ENCODE measurements at places on chromosomes 5 and 9. TPM values are rescaled to one million over a fixed set of nuclear protein-coding genes. Genes with fewer than 3 reads are reported as not detected.

Gene RASEF
- 0.36 TPM for total RNA-seq

- DNase-seq = no peak
Measured at GRCh38 chr5:55711507-55712022, 559 bp downstream of the SLC38A9 start.

GRCh38 chr9:91580136-91580535 is 156.5 kb upstream of the NFIL3 start:
- DNase-seq = no peak

DNA sequence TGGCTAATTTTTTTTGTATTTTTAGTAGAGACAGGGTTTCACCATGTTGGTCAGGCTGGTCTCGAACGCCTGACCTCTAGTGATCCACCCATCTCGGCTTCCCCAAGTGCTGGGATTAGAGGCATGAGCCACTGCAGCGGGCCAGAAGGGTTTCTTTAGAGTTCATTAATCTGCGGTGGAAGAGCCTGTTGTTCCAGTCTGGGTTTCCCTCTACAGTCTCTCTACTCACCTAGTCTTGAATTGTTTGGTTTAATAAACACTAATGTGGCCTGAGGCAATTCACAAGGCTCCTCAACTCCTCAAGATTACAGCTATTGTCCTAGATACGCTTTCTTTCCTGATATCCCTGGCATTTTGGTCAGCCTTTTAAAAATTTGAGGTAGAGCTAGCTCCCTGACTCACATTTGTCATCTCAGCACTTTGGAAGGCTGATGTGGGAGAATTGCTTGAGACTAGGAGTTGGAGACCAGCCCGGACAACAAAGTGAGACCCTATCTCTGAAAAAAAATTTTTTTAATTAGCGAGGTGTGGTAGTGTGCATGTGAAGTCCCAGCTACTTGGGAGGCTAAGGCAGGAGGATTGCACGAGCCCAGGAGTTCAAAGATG is 4.6 kb upstream of the SAR1B start:
- DNase-seq = no peak

GRCh38 chr5:91283899-91284298 is 99.2 kb downstream of the ARRDC3 start:
- DNase-seq = no peak

DNA sequence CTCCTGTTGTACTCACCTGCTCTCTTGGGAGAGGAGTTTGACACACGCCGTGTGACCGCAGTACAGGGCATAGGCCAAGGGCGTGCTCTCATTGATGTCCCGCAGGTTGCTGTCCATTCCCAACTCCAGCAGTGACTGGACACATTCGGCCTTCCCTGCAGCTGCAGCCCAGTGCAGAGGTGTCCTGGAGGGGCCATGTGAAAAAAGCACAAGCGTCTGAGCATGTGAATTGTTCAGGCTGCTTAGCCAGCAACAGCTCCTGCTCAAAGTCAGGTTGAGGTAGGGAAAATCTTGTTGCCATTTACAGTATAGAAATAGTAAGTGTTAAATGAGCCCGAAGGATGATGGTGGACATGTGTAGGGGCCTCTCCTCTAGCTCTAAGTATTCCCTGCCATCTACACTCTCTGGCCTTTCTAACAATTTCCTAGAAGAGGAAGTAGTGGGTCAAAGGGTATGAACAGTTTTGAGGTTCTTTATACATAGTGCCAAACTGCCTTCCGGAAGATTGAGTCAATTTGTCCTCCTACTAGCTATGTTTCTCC is 116.5 kb downstream of the ANKRD55 start:
- no peak for DNase-seq

GRCh38 chr9:37414503-37414943 is 8.0 kb upstream of the GRHPR start:
- no peak for DNase-seq
